T-helper 17 cell (primary cell): ENCODE measurements at places on chromosomes 7 and 10.

DNA sequence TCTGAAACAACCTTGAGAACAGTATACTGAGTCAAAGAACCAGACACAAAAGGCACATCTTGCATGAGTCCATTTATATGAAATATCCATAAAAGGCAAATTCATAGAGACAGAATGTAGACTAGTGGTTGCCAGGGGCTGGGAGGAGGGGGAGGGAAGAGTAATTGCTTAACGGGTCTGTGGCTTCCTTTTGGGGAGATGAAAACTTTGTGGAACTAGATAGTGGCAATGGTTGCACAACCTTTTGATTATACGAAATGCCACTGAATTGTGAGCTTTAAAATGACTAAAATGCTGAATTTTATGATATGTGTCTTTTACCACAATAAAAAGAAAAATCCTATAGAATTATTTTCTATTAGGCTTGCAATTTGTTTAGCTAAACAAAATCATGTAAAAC, 16.8 kb downstream of the ADRB1 start:
- H3K4me1 ChIP-seq, result peaks cover 5% of the 10 kb centered on the region
- no peaks in the 10 kb centered on the region for H3K36me3 ChIP-seq
- no peak overlapping the region for H3K4me3 ChIP-seq

GRCh38 chr7:132509643-132510042, 66.6 kb downstream of the PLXNA4 start:
- no peak for DNase-seq
- peak overlapping the region; percentile 75 for H3K27ac ChIP-seq
- H3K4me3 ChIP-seq, result no peak overlapping the region
- no peaks in the 10 kb centered on the region for H3K36me3 ChIP-seq
- peaks cover 12% of the 10 kb centered on the region for H3K27me3 ChIP-seq

- peaks cover 2% of the 10 kb centered on the region for H3K36me3 ChIP-seq
- no peaks in the 10 kb centered on the region for H3K27me3 ChIP-seq
- peak; percentile 14 for DNase-seq
- peak within 1 kb of the TSS; percentile 95 for H3K27ac ChIP-seq
- H3K4me3 ChIP-seq, result peak within 1 kb of the TSS; percentile 98
- peaks cover 15% of the 10 kb centered on the region for H3K4me1 ChIP-seq
Measured at GRCh38 chr7:140403878-140404564, at the start of gene RAB19. TSS of gene RAB19 (plus strand) at chr7:140404058. CDS start at chr7:140407647, 3,589 bp downstream.

DNA sequence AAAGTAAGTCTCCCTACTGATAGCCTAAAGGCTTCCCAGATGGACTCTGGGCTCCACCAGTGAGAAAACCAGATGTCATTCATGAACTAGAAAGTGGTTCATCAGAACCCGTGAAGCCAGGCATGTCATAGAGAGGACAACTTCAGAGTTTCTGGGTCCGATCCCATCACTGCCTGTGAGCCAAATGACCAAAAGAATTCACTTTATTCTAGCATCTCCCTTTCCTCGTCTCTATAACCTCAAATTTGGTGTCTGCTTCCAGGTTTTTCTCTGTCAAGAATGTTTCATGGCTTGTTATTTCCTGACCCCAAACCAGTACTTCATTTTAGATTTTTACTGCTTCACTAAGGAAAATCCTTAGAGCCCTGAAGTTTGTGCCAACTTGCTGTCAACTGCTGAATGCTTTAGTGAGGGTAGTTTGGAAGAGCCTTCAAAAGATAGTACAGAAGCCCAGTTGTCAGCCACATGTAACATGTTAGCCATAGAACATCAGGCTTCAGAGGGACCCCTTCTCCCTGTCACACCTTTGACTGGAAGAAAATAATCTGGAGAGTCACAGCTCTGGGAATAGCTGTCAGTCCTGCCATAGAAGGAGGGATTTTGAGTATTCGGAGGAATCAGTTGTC, 34.0 kb downstream of the ITGB8 start:
- DNase-seq, result no peak
- H3K27ac ChIP-seq, result no peak overlapping the region
- no peaks in the 10 kb centered on the region for H3K36me3 ChIP-seq
- H3K27me3 ChIP-seq, result no peaks in the 10 kb centered on the region
- no peak overlapping the region for H3K4me3 ChIP-seq
- no peaks in the 10 kb centered on the region for H3K4me1 ChIP-seq

- H3K36me3 ChIP-seq, result no peaks in the 10 kb centered on the region
- no peak overlapping the region for H3K27ac ChIP-seq
- no peaks in the 10 kb centered on the region for H3K4me1 ChIP-seq
- DNase-seq, result no peak
- no peaks in the 10 kb centered on the region for H3K27me3 ChIP-seq
- H3K4me3 ChIP-seq, result no peak overlapping the region
Measured at GRCh38 chr7:20577441-20578071, 37.9 kb upstream of the ABCB5 start.

- H3K27ac ChIP-seq, result no peak overlapping the region
- no peak for DNase-seq
- H3K36me3 ChIP-seq, result no peaks in the 10 kb centered on the region
- peaks cover 2% of the 10 kb centered on the region for H3K4me1 ChIP-seq
- H3K27me3 ChIP-seq, result peaks cover 22% of the 10 kb centered on the region
- H3K4me3 ChIP-seq, result no peak overlapping the region
Measured at GRCh38 chr7:95529701-95530100, 44.0 kb downstream of the ASB4 start.

GRCh38 chr10:24862589-24862988, 89.8 kb downstream of the PRTFDC1 start:
- no peak for DNase-seq
- H3K27ac ChIP-seq, result no peak overlapping the region
- peaks cover 10% of the 10 kb centered on the region for H3K4me1 ChIP-seq
- H3K36me3 ChIP-seq, result peaks cover 6% of the 10 kb centered on the region

- H3K4me3 ChIP-seq, result no peak overlapping the region
- H3K27me3 ChIP-seq, result peaks cover 25% of the 10 kb centered on the region
- no peak overlapping the region for H3K27ac ChIP-seq
- no peak for DNase-seq
- H3K36me3 ChIP-seq, result peaks cover 4% of the 10 kb centered on the region
- H3K4me1 ChIP-seq, result peaks cover 20% of the 10 kb centered on the region
Measured at GRCh38 chr10:47301833-47302232, 1.8 kb downstream of the GDF10 start.

GRCh38 chr7:91307467-91307866, 43.2 kb downstream of the FZD1 start:
- no peaks in the 10 kb centered on the region for H3K4me1 ChIP-seq
- no peak for DNase-seq
- H3K27ac ChIP-seq, result no peak overlapping the region
- H3K27me3 ChIP-seq, result no peaks in the 10 kb centered on the region
- no peaks in the 10 kb centered on the region for H3K36me3 ChIP-seq
